ENCODE measurements at places on chromosomes 2 and 18.

GRCh38 chr2:9654452-9655100 lies 23.8 kb upstream of the YWHAQ start:
- DNase-seq = no peak

GRCh38 chr18:3966642-3967358 lies 488.3 kb downstream of the DLGAP1 start:
- DNase-seq = no peak

GRCh38 chr2:174632841-174633622 lies 35.4 kb upstream of the WIPF1 start:
- DNase-seq = no peak

DNA sequence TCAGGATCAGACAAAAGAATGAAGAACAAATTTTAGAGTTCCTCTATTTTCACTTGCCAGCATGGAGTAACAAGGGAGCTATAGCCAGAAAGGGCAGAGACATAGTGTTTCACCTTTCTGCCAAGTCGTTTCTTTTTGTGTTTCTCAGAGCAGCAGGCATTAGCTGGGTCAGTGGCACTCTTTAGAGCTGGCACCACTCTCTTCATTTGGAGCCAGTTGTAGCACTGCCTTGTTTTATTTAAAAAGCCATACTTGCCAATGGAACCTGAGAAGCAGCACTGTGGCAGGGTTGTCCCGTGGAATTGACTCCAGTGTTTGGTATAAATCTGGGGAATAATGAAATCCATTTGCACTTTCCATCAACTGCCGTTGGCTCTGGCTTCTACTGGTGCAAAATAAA lies 64.0 kb downstream of the LRRTM4 start:
- no peak for DNase-seq

GRCh38 chr2:174400853-174401252 lies 5.3 kb downstream of the SCRN3 start:
- DNase-seq = no peak

DNA sequence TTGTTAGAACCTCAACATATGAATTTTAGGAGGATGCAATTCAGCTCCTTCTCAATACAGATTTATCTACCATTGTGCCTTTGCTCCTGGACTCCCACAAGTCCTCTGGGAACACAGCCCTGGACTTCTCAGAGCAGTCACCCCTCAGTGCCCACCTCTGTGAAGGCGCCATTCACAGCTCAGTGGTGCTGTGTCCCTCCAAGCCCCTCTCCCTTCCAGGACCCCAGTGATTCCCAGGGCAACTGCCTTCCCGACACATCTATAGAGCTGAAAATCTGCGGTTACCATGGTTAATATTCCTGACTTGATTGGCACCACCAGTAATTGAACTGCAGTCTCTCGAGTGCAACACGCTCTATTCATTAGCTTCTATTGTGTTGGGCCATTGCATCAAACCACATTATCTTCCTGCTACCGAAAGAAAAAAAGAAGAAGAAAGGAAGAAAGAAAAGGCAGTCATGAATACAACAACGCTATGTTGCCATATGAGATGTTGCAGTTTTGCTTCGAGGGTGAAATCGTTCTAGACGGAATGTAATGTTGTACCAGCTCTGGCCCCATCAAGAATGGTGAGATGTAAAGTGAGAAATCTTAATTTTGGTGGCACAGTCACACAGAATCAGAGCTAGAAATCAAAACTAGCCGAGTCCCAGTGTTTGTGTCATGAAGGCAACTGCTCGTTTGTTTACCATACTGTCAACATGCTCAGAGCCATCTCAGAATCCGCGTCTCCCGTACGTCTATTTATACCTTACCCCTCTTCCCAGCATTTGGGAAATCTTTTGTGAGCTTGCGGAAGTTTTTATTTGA lies 524.0 kb upstream of the ID2 start:
- DNase-seq = no peak

DNA sequence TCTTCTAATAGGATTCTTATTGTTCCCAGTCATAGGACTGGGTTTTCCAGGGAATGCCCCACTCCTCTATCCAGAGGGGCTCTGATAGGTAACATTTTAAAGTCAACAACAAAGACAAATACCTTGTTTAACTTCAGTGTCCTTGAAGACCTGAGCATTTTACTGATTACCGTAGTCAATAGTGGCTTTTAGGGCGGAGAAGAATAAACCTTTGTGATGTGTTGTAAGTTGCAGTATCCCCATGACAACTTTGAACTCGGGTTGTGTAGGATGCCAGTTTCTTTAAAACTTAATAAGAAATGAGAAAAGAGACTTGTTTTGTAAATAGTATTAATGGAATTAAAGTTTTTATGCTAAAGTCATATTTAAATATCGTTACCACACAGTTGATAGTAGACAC lies 6.0 kb downstream of the GATA6 start:
- no peak for DNase-seq

DNA sequence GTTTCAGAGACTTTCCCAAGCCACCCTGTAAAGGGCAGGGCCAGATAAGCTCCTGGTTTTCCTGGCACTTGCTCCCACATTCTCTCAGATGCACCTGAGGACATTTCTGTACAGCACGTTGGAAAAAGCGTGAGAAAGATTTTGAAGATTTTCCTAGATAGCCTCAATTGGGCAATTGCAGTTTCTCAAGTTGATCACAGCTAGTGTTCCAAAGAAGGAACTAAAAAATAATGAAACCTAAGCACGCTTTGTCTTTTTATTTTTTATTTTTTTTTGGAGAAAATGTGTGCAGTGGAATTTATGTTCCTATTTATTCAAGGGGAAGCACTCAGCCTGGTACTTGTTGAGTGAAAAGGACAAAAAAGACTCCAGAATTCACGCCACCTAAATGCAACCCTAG lies 429.1 kb downstream of the RNF144A start:
- no peak for DNase-seq

GRCh38 chr2:156652691-156653090 lies 216.5 kb downstream of the GPD2 start:
- no peak for DNase-seq

GRCh38 chr2:122070241-122070731 lies 314.8 kb downstream of the TSN start:
- DNase-seq = no peak

DNA sequence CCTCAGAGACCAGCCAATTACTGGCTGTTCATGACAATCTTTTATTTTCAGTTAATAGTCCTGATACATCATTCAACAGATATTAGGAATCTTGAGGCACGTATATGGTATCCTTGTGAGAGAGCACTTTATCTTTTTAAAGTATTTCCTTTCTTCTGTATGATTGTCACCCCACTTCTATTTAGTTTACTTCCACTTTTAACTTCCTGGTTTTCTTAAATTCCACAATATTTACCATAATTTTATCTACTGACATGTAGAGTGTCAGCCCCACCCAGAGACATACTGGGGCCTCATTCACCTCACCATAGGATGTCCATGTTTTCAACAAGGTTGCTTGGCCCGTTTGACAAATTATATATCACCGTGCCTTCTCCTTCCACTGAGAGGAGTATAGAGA lies 182.9 kb upstream of the ID2 start:
- no peak for DNase-seq

DNA sequence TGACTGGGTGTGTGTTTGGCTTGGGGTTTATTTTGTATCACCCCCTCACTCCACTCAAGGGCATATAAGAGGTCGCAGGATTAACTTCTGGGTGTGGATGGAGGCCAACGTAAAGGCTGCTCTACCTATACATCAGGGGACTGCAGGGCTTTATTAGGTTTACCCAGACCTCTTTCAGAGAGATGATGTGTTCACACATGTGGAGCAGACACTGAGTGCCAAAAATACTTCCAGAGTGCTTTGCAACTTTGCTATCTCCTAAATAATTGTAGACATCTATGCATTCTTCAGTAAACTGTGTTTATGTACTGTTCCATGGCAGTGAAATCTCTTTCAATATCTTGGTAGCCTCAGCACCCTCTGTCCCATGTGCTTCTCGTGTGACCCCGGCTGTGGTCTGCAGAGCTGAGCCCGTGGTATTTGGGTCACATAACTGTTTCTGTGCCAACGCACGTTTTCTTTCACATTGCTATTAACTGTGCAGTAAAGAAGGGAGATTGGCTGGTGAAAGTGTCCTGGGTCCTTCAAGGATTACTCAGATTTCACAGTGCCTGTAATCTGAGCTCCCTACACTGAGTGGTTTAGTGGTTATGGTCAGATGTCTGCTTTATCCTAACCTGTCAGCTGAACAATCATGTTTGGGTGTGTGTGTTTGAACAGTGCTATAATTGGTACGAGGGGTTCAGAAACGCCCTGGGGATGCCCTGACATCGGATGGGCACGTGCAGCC lies 208.1 kb downstream of the VAPA start:
- DNase-seq = no peak

DNA sequence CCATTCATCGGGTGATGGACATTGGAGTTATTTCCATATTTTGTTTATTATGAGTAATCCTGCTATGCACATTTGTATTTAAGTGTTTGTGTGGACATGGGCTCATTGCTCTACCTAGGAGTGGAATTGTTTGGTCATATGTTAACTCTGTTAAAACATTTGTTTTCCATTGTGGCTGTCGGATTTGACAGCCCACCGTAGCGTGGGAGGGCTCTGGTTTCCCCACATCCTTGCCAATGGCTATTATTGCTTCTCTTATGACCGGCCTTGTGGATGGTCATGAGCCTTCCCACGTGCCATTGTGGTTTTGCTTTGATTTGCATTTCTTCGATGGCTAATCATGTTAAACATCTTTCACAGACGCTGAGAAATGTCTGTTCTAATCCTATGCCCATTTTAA lies 92.0 kb downstream of the ZNF236 start:
- no peak for DNase-seq

DNA sequence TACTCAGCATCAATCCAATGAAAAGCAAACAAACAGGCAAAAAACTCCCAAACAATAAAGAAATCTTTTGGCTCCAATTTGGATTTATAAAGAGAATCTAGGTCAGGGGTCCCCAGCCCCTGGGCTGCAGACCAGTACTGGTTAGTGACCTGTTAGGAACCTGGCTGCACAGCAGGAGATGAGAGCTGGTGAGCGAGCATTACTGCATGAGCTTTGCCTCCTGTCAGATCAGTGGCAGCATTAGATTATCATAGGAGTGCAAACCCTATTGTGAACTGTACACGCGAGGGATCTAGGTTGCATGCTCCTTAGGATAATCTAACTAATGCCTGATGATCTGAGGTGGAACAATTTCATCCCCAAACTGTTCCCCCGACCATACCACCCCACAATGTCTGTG lies 102.2 kb downstream of the KIAA1328 start:
- DNase-seq = no peak

DNA sequence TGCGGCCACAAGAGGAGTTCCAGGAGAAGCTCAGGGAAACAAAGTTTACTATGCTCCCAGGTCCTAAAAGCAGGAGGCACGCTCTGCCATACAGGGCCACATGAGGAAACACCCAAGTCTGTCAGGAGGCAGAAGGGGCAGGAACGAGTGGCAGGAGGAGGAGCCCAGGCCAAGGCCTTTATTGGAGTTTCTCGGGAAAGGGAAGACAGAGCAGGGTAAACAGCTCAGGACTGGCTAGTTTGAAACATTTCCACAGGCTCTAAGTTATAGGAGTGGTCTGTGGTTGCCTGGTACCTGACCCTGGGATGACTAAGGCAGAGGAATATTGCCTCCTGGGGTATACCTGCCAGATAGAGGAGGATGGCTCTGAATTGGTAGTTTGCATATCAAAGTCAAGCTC lies 3.7 kb upstream of the ZNF638 start:
- no peak for DNase-seq

DNA sequence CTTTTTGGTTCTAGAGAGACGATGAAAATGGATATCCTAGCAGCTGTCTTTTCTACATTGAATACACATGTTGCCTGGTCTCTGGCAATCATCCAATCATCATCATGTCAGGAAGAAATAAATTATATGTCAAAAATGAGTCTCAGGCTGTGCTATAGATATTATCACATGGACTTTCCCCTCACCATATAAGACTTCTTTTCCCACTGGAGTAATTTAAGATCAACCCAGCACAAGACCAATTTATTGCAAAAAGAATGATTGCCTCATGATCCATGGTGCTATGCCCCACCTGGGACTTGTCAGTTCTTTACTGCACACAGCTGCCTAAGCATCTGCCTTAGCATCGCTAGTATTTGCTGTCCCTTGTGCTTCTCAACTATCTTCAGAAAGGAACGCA lies 783.7 kb upstream of the TMEFF2 start:
- DNase-seq = no peak

DNA sequence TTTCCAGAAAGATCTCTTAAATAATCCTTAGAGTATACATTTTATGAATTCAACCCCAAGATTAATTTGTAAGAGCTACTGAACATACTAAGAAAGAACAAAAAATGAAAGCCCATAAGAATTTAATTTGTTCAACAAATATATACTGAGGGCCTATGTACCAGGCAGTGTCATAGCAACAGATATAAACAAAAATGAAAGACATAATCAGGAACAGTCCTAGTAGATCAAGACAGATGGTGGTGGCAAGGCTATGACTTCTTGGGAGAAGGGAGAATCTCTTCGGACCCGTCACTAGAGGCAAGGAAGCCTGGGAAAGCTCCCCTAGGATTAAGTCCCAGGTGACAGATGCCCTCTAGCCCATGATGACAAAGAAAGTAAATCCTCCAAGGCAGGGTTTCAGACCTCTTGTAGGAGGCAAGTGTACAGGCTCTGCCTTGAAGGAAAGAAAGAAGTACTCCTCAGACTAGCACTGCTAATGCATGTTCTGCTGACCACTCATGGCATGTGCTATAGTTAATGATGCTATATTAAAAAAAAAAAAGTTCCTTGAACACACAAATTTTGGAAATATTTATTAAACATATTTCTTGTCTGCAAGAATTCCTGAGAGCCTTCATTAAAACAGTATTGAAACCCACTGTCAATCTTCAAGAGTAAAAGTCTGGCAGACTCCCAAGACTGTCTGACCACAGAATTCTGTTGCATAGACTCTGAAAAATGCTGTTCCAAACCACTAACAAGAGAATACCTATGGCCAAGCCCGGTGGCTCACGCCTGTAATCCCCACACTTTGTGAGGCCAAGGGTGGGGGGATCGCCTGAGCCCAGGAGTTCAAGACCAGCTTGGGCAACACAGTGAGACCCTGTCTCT lies 31.5 kb downstream of the NOL10 start:
- no peak for DNase-seq

DNA sequence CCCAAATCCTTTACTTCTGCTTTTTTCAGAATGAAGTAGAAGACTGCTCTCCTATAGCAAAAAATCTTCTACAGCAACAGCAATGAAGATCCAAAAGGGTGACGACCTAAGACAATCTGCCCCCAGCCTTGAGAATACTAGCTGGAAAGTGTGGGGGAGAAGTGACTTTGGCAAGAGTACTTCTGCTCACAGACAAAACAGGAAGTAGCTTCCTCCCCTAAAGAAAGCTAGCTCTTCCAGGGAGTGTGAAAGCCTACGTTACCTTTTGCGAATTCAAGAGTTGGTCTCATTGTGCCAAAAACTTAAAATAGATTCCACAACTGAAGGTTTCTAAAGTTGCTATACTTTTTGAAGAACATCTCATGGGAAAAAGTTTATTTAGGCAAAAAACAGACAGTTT lies 1069.2 kb upstream of the CHAC2 start:
- no peak for DNase-seq

DNA sequence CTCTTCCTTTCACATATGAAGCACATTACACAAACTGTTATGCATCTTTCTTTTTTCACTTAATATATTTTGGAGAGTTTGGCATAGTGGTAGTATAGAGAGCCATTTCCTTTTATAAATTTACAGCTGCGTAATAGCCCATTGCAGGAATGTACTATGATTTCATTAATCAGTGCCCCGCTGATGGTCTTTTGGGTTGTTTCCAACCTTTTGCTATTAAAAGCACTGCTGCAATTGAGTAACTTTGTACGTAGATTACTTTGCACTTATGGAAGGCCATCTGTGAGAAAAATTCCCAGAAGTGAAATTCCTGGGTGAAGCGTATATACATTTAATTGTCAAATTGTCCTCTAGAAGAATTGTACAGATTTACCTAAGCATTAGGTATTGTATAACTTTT lies 565.3 kb upstream of the ZNF804A start:
- no peak for DNase-seq

Data from activated CD8-positive, alpha-beta memory T cell treated with anti-CD3 and anti-CD28 coated beads for 4 hours (primary cell).